ENCODE measurements at places on chromosomes 1 and 21.

GRCh38 chr1:34965597-34965996, 19.6 kb downstream of the TMEM35B start:
- H3K27me3 ChIP-seq, result no peaks in the 10 kb centered on the region
- no peak overlapping the region for H3K4me3 ChIP-seq
- H3K36me3 ChIP-seq, result no peaks in the 10 kb centered on the region
- peaks cover 15% of the 10 kb centered on the region for H3K4me1 ChIP-seq
- no peak for DNase-seq
- no peak overlapping the region for H3K27ac ChIP-seq

DNA sequence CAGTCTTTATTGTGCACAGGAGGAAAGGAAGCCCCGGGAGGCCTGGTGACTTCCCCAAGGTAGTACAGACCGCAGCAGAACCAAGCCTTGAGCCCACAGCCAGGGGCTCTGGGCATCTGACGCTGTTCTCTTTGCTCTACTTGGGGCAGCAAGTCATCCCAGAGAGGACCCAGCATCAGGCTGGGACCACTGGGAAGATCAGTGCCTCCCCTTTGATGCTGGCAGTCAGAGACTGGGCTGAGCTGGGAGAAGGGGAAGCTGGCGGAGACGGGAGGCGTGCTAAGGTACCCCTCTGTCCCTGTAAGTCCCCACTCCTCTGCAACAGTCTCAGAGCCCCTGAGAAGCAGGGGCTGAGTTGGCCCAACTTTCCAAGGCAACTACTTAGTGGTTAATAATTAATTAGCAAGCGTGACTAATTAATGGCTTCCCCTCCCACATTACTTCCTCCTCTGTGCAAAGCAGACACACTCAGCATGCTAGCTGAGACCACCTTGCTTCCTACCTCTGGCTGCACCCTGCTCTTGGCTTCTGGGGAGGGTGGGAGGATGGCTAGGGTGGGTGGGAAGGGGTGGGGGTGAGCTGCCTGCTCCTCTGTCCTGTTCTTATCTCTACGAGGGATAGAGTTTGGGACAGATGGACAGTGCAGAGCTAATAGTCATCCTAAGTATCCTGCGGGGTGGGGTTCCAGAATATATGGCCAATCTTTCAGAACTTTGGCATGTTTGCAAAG, 1.3 kb downstream of the INAVA start:
- H3K4me1 ChIP-seq, result peaks cover 16% of the 10 kb centered on the region
- no peaks in the 10 kb centered on the region for H3K36me3 ChIP-seq
- peaks cover 69% of the 10 kb centered on the region for H3K27me3 ChIP-seq
- no peak overlapping the region for H3K4me3 ChIP-seq
- no peak for DNase-seq

DNA sequence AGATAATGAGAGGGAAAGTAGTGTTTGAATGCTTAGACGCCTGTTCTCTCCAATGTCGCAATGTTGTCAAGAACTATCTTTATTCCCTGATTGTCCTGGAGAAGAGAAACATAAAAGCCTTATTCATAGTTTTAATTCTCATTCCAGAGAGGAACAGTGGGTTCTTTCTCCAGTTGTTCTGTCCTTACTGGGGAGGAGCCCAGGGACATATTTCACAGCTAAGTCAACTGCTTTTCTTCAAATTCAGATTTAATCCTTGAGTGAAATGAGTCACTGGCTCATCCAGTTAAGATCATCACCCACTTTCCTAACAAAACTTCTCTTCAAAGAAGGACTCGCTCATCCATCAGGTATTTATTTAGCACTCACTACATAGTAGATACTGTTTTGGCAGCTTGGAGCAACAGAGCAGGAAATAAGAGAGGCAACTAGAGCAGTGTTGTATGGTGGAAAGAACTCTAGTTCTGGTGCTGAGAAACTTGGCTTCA, 365.7 kb upstream of the USP24 start:
- no peaks in the 10 kb centered on the region for H3K27me3 ChIP-seq
- no peaks in the 10 kb centered on the region for H3K4me1 ChIP-seq
- no peak overlapping the region for H3K27ac ChIP-seq
- H3K4me3 ChIP-seq, result no peak overlapping the region
- DNase-seq, result no peak

DNA sequence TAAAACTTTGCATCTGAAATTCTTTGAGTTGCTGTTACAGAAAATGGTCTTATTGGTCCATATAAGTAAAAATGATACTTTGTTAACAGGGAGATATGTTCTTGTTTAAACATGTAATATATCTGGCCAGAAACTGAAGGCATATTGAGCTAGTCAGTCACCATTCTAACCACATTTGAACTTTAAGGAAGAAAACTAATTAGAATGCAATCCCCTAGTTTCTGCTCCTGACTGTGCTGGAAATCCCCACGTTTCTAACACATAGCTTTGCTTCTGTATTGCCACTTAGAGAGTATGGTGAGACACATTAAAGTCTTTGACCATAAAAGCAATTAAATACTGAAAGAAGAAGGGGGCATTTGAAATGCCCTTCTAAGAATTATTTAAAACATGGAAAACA, 32.1 kb upstream of the HIVEP3 start:
- no peaks in the 10 kb centered on the region for H3K4me1 ChIP-seq
- DNase-seq, result no peak
- no peaks in the 10 kb centered on the region for H3K36me3 ChIP-seq
- no peak overlapping the region for H3K27ac ChIP-seq

- peaks cover 6% of the 10 kb centered on the region for H3K36me3 ChIP-seq
- peak overlapping the region; percentile 78 for H3K27ac ChIP-seq
- H3K27me3 ChIP-seq, result no peaks in the 10 kb centered on the region
- no peak for DNase-seq
- H3K4me3 ChIP-seq, result no peak overlapping the region
- H3K4me1 ChIP-seq, result peaks cover 24% of the 10 kb centered on the region
Observed at GRCh38 chr1:155912056-155912536, 947 bp upstream of the RIT1 start.

- peaks cover 2% of the 10 kb centered on the region for H3K27me3 ChIP-seq
- no peak overlapping the region for H3K27ac ChIP-seq
- no peak overlapping the region for H3K4me3 ChIP-seq
- no peaks in the 10 kb centered on the region for H3K36me3 ChIP-seq
- no peaks in the 10 kb centered on the region for H3K4me1 ChIP-seq
Observed at GRCh38 chr1:241834733-241835377, 13.1 kb upstream of the EXO1 start.

DNA sequence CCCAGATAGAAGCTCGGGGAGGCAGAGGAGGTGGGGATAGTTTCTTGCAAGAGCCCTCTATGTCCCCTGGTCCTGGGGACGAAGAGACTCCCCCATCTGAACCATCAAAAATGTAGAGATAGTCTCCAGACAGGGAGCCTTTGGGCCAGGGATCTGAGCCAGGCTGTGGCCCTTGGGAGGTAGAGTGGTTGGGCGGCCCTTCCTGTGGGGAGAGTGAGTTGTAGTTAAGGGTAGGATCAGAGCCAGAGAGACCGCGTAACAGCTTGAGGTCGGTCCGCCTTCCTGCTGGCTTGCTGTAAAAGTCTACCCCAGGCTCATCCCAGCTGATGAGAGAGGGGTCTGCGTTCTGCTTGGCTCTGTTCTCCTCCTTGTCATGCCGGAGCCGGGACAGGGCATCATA, 25.3 kb downstream of the PIK3C2B start:
- H3K27me3 ChIP-seq, result no peaks in the 10 kb centered on the region
- H3K4me1 ChIP-seq, result peaks cover 13% of the 10 kb centered on the region
- H3K27ac ChIP-seq, result no peak overlapping the region

GRCh38 chr1:12047120-12047876, 15.8 kb upstream of the TNFRSF8 start:
- peak; percentile 16 for DNase-seq
- H3K27me3 ChIP-seq, result peaks cover 27% of the 10 kb centered on the region
- no peaks in the 10 kb centered on the region for H3K4me1 ChIP-seq
- no peaks in the 10 kb centered on the region for H3K36me3 ChIP-seq
- H3K4me3 ChIP-seq, result peak overlapping the region; percentile 27
